ENCODE measurements at places on chromosomes 5 and 9.
A peak's percentile ranks its signal among the peaks of the same experiment; 100 is the strongest.

DNA sequence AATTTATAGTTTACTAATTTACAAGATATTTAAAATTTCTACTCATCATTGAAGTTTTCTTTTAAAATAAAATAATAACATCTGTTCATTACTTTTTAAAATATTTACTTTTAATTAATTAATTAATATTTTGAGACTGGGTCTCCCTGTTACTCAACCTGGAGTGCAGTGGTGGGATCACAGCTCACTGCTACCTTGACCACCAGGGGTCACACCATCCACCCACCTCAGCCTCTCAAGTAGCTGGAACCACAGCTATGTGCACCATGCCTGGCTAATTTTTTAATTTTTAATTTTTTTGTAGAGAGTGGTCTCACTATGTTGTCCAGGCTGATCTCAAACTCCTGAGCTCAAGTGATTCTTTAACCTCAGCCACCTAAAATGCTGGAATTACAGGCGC, 1013.6 kb downstream of the CDH9 start:
- DNase-seq, result no peak

GRCh38 chr9:131420980-131421624, 27.2 kb downstream of the PRRC2B start:
- no peak for DNase-seq

- DNase-seq, result no peak
Observed at GRCh38 chr5:151258201-151258611, 5.2 kb downstream of the GM2A start.

GRCh38 chr9:91775011-91775707, 174.9 kb downstream of the ROR2 start:
- DNase-seq, result no peak

- no peak for DNase-seq
Observed at GRCh38 chr5:1135696-1136525, 24.0 kb upstream of the SLC12A7 start.

DNA sequence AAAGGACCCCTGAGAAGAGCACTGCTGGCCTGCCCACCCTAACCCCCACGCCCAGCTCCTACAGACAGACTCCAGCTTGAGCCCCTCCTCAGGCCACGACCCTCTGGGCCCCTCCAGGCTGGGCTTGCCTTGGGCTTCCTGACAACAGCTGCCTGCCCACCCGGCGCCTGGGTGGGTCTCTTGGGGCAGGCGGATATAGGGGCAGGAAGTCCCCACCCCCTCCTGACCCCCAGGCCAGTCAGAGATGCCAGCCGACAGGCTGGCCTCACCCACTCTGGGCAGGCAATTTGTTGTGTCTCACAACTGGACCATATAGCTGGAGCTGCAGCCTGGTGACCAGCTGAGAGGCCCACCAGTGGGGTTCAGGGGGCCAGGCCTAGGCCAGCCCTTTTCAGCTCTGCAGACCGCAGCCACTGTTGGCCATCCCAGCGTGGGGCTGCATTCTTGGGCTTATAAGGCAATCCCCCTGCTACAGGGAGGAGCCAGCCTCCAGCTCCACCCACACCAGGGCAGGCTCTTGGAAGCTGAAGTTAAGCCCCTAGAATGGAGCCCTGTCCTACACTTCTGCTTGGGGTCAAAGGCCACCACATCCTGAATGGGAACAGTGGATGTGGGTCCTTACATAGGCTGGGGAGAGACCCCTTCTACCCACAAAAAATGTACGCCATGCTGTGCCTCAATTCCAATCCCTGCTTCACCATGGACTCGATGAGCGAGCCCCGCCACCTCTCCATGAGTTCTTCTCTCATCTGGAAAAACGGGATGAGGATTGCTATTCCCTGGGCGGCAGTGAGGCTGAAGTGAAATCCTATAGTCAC, 2.0 kb downstream of the PDLIM7 start:
- DNase-seq, result no peak

DNA sequence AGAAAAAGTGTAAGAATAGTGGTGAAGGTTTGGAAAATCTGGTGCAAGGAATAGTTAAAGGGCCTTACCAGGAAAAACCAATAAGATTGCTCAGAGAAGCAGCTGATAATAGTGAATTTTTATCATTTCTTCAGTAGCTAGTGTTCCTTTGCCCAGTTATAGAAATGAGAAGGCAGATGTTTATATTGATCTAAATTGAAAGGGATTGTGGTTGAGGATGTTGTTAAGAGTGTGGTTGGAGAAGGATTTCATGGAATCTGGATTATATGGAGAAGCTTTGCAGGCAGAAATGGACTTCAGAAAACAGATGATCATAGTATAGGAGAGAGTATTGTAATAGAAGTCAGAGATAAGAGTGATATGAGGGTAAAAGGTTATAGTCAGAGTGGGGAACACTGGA, 102.6 kb downstream of the XRCC4 start:
- DNase-seq, result no peak

DNA sequence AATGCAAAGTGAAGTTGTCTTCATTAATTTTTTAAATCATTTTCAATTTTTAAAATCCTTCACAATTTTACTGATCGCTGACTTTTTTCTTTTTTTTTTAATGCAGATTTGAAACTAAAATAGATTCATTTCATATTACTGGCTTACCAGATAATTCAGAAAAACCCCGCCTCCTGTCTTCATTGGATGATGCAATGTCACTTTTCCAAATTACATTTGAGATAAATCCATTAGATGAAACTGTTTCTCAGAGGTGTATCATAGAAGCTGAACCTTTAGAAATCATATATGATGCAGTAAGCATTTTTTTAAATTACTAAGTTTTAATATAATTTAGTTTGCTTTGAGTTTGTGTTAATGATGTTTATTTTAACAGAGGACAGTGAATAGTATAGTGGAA, 60.6 kb downstream of the VPS13A start:
- no peak for DNase-seq

- no peak for DNase-seq
Observed at GRCh38 chr5:43422143-43422542, 10.0 kb upstream of the CCL28 start.

GRCh38 chr9:109043578-109043977, 30.3 kb upstream of the CTNNAL1 start:
- DNase-seq, result no peak

DNA sequence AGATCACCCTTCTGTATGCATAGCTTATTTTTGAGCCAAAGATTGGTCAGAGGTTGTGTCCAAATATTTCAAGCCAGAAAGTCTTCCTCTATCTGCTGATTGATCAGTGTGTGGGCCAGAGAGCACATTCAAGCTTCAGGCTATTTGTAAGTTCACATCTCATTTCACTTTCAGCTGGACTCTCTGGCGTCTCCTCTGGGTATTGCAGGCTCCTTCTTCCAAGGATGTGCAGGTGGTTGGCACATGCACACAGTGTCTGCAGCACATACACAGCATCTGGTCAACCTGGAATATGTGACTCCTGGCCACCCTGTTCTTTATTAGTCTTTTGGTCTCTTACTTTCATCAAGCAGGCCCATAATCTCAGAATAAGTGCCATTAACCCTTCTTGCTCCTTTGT, 516.1 kb downstream of the ANXA1 start:
- no peak for DNase-seq

DNA sequence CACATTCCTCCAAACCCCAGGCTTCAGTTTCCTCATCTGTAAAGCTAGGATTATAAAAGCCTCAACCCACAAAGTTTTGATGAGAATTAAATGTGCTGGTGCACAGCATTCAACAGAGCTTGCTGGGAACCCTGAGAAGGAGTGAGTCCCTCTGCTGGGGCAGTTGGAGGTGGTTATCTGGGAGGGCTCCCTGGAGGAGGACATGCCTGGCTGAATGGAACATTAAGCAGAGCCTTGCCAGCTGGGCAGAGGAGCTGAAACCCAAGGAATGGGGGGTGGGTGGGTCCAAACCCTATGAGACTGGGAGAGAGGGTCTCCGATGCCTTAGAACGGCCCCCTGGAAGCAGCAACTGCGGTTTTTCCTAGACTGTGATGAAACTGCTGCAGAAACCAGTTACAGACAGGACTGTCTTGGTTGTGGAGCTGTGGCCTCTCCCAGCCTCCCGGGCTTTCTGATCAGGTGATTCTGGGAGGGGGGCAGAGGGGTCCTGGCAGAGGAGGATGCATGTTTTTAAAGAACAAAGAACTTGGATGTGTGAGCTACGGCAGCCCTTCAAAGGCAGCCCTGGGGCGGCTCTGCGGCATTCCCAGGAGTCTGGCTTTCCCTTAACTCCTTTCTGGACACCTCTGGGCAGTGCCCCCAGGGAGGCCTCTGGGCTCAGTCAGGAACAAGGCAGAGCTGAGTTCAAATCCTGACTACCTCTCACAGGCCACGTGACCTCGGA, 20.8 kb downstream of the FIBCD1 start:
- DNase-seq, result no peak

- no peak for DNase-seq
Observed at GRCh38 chr9:38445154-38446043, 21.1 kb upstream of the IGFBPL1 start.

- no peak for DNase-seq
Observed at GRCh38 chr5:110094548-110094947, 404.8 kb downstream of the MAN2A1 start.

DNA sequence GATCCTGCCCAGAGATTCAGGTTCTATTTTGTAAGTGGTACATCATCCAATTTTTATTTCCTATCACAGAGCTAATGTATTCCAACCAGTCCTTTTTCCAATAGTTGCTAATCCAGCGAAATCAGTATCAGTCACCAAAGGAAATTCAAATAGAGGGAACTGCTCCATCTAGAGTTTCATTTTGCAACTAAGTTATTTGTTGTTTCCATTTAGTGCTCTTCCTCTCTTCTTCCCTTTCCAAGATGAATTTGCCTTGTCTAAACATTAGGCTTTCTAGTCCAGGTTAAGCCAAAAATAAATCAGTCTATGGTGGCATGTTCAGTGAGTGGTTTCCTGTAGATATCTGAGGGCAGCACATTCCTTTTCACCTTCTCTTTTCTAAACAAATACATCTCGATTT, 79.8 kb upstream of the SPATA31D4 start:
- DNase-seq, result no peak

DNA sequence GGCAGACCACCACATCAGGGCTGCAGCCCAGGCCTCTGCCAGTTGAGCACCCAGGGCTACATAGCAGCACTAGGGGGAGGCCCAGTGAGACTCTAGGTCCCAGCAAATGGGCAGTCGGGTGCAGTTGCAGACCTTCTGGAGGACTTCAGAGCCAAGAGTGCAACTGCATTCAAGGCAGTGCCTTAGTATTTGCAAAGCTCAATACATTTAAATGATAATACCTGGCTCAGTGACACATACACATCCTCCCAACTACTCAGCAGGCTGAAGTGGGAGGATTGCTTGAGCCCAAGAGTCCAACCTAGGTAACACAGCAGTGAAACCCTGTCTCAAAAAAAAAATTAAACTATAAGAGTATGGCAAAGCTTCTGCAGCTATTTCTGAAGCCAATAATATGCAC, 38.6 kb upstream of the TMOD1 start:
- DNase-seq, result no peak

GRCh38 chr5:142613271-142613671, 72.6 kb downstream of the FGF1 start:
- DNase-seq, result no peak

- no peak for DNase-seq
Observed at GRCh38 chr9:75894566-75894965, 4.1 kb downstream of the PCSK5 start.

DNA sequence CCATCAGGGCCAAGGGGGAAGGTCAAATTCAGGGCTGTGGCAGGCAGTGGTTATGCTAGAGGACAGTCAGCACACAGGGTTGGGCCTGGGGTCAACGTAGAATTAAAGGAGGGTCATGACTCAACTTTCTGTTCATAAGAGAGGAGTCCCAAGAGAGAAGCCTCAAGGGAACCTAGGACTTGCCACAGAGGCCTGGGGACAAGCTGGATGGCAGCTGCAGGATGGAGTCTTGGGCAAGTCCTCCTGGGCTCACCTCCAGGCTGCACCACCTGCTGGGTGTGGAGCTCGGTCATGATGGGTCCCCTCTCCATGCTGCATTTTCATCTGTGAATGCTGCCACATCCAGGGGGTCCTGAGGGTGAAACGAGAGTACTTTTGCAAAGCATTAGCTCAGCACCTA, 9.0 kb upstream of the WNK2 start:
- no peak for DNase-seq

- DNase-seq, result no peak
Observed at GRCh38 chr5:170440771-170441392, 51.7 kb upstream of the KCNMB1 start.

GRCh38 chr9:91116211-91116610, 245.5 kb downstream of the AUH start:
- DNase-seq, result no peak

DNA sequence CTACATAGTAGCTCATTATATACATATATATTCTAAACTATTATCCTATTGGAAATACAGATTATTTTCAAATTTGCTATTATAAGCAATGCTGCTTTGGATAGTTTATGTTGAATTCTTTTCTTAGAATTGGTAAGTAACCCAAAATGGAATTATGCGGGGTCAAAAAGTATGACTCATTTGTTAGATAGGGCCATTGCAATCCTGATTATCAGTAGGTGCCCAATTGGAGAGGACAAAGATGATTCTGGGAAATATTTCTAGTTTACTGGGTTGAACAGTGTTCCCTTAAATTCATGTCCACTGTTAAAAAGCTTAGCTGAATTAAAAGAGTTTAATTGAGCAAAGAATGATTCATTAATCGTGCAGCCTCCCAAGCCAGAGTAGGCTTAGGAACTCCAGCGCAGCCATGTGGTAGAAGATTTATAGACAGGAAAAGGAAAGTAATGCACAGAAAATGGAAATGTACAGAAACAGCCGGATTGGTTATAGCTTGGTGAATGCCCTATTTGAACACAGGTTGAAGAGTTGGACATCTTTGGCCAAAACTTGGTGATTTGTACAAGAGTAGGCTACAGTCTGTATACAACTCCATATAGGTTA, 81.8 kb downstream of the GDNF start:
- no peak for DNase-seq

GRCh38 chr5:97245386-97245785, 62.3 kb upstream of the RIOK2 start:
- no peak for DNase-seq

GRCh38 chr5:132225165-132226032, 2.3 kb downstream of the P4HA2 start:
- peak; percentile 19 for DNase-seq

DNA sequence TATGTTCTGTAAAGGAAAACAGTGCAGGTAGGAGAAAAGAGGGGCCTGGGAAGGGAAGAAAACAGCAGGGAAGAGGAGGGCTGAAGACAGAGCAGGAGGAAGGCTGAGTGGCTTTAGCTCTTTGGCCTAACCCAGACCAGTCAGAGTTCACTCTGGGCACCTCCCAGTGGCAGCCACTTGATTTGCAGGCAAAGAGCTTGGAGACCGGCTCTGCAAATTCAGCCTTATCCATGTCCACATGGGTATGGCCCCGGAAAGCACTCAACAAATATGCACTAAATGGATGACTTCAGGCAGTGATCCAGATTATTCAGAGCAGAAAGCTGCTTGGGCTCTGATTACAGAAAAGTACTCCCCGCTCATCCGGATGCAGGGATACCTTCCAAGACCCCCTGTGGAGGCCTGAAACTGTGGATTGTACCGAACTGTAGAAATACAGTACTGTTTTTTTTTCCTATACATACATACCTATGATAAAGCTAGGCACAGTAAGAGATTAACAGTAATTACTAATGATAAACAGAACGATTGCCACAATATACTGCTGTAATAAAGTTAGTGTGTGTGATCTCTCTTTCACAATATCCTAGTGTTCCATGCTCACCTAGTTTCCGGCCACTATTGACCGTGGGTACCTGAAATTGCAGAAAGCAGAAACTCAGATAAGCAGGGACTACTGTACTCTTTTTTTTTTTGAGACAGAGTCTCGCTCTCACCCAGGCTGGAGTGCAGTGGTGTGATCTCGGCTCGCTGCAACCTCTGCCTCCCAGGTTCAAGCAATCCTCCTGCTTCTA, 4.6 kb upstream of the RNU6ATAC start:
- no peak for DNase-seq

GRCh38 chr5:35172533-35172932, 57.8 kb downstream of the PRLR start:
- no peak for DNase-seq

Data from NCI-H187 treated with DMSO at 0.1 percent for 48 hours (cell line).